ENCODE measurements at places on chromosomes 6 and 20. TPM values are rescaled to one million over a fixed set of nuclear protein-coding genes. Genes with fewer than 3 reads are reported as not detected.

Gene DSP
- total RNA-seq = 258 TPM

Gene SYNDIG1
- total RNA-seq = 32.7 TPM

Gene SRMS
- total RNA-seq = not detected

Gene ANKRD6
- total RNA-seq = 13.5 TPM

Gene FAM209B
- total RNA-seq = not detected

Gene SYCP2L
- total RNA-seq = 1.3 TPM

Gene SLC35D3
- not detected for total RNA-seq

GRCh38 chr6:36491378-36491965, 48.7 kb downstream of the KCTD20 start:
- DNase-seq = no peak

DNA sequence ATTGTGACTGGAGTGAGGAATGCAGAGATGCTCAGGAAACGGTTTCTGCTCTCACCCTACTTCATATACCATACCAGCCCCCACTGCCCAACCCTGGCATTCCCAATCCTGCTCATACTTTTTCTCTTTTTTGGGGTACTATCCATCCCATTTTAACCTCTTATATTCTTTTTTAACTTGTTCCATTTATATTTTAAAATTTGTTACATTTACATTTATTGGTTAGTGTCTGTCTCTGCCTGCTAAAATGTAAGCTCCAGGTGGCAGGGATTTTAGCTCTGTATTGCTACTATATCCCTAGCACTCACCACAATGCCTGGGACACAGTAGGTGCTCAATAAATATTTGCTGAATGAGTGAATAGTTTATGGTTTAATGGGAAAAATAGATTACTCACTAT, 8.1 kb downstream of the FERMT1 start:
- no peak for DNase-seq

GRCh38 chr6:150647051-150647450, 47.4 kb downstream of the PLEKHG1 start:
- no peak for DNase-seq

DNA sequence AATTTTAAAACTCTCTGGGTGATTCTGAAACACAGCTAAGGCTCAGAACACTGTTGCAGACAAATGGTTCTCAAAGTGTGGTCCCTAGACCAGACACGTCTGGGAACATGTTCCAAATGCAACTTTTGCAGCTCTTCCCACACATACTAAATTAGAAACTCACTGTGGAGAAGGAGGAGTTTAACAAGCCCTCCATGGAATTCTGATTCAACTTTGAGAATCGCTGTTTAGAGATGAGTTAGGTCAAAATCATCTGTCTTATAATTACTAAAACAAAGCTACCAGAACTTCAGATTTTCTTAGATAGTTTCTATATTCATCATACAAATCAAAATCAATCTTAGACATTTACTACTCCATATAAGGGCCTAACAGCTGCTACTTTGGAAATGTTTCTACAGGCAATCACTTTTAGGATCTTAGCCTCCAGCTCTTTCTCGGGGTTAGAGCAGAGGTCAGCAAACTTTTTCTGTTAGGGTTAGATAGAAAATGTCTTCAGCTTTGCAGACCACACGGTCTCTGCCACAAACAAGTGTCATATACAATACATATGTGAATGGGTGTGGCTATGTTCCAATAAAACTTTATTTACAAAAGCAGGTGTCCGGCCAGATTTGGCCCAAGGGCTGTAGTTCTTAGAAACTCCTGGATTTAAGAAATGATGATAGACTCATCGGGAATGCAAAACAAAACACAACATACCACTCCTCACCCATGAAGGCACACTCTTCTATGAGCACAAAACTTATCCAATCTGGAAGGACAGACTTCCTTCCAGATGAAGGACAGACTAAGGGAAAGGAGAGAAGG, 50.0 kb upstream of the ARHGAP18 start:
- no peak for DNase-seq

- DNase-seq = no peak
These were observed 209.9 kb downstream of the LRFN2 start for GRCh38 chr6:40377173-40377806.

GRCh38 chr6:163504984-163505640, 90.6 kb downstream of the QKI start:
- no peak for DNase-seq

- no peak for DNase-seq
These were observed 116.1 kb downstream of the JAG1 start for GRCh38 chr20:10557685-10558084.

DNA sequence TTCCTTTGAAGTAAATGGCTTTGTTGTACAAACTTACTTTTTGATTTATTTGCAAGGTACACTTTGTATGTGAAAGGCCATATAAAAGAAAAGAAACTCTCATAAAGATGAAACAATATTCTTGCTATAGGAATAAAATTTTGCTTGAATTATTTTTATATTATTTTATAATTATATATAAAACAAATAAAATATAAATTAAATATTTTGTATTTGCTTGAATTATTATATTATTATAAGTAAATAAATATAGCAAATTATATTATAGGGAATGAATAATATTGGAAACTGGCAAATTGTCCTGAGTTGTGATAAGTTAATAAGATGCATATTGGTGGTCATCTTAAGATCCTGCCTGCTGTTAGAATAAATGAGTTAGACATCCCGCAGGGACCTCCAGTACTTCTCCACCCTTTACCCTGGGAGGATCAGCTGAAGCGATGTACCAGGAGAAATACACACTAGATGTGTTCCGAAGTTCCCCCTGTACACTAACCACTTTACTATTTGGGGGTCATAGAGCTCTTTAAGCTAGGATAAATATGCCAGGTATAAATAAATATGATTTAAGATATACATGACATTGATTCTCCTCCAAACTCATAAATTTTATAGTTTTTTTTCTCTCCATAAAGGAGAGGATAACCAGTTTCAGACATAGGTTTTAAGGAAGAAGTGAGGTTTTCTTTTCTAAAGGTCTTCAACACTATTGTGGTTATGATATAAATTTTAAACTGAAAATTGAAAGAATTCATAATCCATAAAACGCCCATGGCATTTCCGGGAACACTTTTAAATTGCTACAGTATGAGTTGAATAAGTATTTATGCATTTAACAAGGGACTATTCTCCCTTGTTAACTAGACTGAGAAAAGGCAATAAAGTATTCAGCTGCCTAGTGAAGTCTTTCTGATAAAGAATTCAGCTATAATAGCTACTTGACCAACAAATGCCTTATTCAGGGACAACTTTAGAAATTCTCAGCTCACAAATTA, 486.3 kb upstream of the MARCKS start:
- DNase-seq = no peak

DNA sequence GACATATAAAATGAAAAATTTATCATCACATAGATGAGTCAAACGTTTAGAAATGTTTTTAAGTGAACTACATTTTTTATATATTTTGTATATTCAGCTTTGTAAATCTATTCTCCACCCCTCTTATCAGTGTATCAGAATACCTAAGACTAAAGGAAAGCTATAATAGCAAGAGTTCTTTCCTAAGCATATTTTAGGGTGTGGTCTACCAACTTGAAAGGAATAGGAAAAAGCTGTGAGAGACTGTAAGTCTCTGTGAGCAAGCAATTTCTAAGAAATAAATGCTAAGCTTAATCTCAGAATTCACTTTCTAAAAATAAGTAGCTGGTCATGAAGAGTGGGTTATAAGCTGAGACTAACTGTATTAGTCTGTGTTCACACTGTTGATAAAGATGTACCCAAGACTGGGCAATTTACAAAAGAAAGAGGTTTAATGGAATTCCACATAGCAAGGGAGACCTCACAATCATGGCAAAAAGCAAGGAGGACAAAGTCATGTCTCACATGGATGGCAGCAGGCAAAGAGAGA, 175.4 kb upstream of the PREP start:
- no peak for DNase-seq

GRCh38 chr6:139920027-139920775, 545.8 kb upstream of the CITED2 start:
- no peak for DNase-seq

- DNase-seq = no peak
These were observed 101.6 kb downstream of the ATXN1 start for GRCh38 chr6:16659466-16660156.

DNA sequence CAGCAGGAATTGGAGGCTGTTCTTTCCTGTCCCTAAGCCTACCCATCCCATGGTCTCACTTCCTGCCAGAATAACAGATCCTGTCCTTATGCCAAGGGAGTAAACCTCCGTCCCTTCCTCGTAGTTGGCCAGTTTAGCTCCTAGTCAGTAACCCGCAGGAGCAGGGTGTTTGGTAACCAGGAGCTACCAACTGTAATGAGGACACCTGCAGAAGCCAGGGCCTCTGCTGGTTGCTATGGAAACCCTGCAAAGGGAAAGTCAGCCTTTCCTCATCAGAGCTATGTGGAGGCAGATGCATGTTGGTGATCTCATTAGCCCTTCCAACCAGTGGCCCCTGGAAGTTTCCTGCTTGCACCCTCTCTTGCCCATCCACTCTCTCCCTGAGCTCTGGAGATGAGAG, 368.2 kb upstream of the SULF2 start:
- DNase-seq = no peak

DNA sequence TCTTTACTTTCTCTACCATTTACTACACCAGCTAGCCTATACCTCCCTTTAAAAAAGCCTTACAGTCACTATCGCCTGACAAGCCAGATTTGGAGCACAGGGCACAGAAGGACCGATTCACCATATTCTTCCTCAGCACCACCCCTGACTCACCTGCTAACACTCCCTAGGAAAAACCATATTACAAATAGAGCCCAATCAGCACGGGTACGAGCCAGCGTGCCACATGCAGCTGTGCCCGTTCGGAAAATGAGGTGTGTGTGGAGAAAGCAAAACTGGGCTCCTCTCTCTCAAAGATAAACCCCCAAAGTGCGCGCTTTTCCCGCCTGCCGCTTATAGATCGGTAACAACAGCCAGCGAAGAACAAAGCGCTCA, 1.2 kb downstream of the SYNCRIP start:
- no peak for DNase-seq

DNA sequence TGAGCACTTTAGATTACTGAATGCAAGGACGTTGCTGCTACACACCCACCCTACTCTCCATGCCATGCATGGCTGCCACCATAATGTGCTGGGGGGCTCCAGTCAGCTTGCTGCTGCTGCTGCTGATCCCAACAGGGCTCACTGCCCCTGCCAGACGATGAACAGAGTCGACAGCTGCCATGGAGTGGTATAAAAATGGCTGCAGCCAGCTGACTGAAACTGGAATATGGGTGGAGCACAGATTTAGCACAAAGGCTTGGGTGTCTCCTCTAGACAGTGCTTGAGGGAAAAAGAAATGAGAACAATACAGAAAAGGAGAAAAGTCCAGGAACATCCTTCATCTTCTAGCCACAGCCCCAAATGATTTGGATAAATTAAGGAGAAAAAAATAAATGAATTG, 150.7 kb downstream of the PDSS2 start:
- DNase-seq = no peak

DNA sequence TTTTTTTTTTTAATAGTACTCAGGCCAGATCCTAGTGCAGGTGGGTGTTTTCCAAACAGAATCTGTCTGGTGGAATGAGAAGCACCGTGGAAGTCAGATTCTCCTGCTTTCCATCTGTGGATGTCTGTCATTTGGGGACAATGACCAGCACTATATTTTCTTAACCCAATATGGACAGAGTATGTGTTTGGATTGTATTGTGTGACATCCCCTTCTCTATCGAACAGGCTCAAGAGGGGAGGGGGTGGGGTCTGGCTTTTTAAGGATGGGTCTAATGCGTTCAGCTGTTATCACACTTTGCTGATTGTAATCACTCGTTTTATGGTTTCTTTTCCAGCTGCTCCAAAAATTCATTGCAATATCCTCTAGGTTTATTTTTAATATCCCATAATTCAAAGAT, 197.5 kb upstream of the CEP162 start:
- no peak for DNase-seq

DNA sequence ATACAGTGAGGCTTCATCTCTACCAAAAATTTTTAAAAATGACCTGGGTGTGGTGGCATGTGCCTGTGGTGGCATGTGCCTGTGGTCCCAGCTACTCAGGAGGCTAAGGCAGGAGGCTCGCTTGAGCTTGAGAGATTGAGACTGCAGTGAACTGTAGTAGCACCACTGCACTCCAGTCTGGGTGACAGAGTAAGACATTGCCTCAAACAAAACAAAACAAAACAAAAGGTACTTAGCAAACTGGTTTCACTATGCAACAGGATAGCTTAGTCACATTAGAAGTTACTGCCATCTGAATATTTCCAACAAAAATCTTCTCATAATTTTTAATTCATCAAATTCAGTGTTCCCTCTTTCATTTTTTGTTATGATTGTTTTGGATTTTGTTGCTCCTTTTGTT, 137.9 kb downstream of the QRSL1 start:
- DNase-seq = no peak
